Pulmonary artery endothelial cell (primary cell): ENCODE measurements at places on chromosomes 6 and 20. TPM values are rescaled to one million over a fixed set of nuclear protein-coding genes. Genes with fewer than 3 reads are reported as not detected.
A peak's percentile ranks its signal among the peaks of the same experiment; 100 is the strongest.

Gene SLC24A3
- total RNA-seq, result not detected in 2 replicates

Gene MICB
- 24.8 and 29.2 TPM in 2 replicates for total RNA-seq

Gene FAXC
- 0.07 and 0.18 TPM in 2 replicates for total RNA-seq

Gene TENT5A
- 6.9 and 7.5 TPM in 2 replicates for total RNA-seq

Gene ASXL1
- total RNA-seq, result 30.7 and 38.5 TPM in 2 replicates

Gene SH3BGRL2
- total RNA-seq, result 24.4 and 26.3 TPM in 2 replicates

Gene MAK
- total RNA-seq, result under 0.01 TPM in 1 of 2 replicates, not detected in the other

Gene ADAM33
- total RNA-seq, result 0.07 TPM in 1 of 2 replicates, not detected in the other

Gene TRIM40
- total RNA-seq, result not detected in 2 replicates

Gene TPBG
- total RNA-seq, result 9.0 and 11.4 TPM in 2 replicates

Gene GCNT2
- total RNA-seq, result 3.1 and 14.6 TPM in 2 replicates

Gene PROKR2
- not detected in 2 replicates for total RNA-seq

Gene GABRR1
- not detected in 2 replicates for total RNA-seq

DNA sequence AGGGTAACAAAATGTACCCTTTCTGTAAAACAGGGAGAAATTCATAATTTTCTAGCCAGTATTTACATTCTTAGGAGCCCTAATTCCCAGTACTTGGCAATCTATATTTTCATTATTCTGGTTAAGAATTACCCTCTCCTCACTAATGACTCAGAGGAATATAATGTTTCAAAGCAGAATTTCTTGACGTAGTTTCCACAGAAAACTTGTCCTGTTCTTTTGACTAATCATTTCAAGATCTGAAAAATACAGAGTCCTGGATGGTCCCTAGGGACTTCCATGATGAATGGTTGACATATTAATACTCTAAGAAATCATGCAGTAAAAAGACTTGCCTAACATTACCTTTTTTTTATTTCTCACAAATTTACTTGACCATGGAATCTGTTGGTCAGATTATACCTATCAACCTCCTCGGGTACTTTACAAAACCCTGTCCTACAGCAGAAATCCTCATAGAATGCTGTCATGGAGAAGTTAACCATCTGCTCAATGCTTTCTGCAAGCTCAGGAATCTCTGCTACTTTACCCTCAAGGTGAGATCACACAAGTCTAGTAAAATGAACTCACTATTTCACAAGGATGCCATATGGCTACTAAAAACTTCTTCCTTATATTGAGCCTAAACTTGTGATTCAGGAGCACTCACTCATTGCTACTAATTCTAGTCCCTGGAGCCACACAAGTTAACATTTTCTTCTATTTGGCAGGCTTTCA, 202.1 kb upstream of the CNR1 start:
- no peak for DNase-seq

DNA sequence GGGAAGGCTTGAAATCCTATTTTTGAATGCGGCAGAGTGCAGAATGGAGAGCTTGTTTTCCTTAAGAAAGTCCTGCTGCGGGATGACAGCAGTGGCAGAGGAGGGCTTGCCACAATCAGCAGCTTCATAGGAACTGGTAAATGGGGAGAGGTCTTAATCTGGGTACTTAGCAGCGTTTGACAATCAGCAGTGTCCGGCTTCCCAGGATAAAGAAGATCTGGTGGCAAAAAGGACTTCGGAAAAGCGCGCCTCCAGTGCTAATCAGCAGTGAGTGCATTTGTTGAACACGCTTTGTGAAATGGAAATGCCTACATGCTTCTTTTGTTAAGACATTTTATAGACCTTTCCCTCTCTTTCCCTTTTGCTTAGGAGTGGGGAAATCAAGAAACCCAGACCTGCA, 735.7 kb downstream of the QKI start:
- no peak for DNase-seq

DNA sequence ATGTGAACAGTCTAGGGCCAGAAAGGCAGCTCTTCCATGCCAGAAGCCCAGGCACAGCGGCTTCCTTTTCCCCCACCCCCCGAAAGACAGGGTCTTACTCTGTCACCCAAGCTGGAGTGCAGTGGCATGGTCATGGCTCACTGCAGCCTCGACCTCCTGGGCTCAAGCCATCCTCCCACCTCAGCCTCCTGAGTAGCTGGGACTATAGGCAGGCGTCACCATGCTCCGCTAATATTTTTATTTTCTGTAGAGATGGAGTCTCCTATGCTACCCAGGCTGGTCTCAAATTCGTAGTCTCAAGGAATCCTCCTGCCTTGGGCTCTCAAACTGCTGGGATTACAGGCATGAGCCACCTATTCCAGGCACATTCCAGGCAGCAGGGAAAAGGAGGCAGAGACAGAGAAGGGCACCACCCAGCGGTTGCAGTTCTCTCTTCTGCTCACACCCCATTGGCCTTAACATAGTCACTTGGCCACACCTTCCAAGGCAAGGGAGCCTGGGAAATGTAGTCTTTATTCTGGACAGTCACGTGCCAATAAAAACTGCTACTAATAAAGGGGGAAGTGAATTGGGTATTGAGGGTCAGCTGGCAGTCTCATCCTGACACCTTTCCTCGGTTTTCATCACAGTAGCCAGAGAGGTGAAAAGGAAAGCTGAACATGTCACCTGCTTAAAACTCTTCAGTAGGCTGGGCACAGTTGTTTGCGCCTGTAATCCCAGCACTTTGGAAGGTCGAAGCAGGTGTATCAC, 205.9 kb downstream of the ZMYND8 start:
- peak; percentile 24 for DNase-seq

DNA sequence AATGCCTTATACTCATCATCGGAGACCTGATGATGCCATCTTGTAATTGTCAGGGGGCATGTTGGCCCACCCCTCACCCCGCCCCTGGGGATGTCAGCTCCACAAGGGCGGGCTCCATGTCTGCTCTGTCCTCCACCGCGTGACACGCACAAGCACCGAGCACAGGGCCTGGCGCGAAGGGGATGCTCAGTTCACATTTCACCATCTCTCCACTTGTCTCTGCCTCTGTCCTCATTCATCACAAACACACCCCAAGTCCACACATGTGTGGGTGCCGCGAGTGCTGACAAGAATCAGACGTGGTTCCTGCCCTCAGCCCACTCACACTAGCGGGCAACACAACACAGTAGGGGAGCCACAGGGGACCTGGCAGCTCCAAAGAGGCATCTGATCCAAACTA, 151.2 kb upstream of the PTPN1 start:
- DNase-seq, result no peak

GRCh38 chr6:72248621-72249020, 362.3 kb downstream of the RIMS1 start:
- DNase-seq, result no peak

DNA sequence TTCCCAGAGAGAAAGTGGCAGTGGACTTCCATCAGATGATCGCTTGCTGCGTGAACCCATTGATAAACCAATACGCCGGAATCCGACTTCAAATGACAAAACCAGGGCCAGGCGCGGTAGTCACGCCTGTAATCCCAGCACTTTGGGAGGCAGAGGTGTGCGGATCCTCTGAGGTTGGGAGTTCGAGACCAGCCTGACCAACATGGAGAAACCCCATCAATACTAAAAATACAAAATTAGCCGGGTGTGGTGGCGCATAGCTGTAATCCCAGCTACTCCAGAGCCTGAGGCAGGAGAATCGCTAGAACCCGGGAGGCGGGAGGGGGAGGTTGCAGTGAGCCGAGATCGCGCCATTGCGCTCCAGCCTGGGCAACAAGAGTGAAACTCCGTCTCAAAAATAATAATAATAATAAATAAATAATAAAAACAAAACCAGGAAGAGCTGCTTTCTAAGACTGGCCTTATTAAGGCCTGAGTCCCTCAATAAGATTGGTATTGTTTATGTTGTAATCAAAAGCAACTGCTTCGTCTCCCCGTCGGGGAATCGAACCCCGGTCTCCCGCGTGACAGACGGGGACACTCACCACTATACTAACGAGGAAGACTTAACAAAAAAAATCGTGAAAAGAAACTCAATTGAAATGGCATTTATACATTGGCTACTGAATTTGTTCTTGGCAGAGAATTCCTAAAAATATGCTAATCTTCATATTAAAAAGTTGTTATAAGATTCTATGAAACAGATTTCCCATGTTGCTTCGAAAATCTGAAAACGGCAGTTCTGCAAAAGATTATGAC, 110.2 kb upstream of the ZNF184 start:
- DNase-seq, result peak; percentile 1

GRCh38 chr20:50704971-50705370, 13.6 kb upstream of the RIPOR3 start:
- no peak for DNase-seq

- no peak for DNase-seq
These were observed 29.1 kb upstream of the LMBRD1 start for GRCh38 chr6:69825904-69826303.

DNA sequence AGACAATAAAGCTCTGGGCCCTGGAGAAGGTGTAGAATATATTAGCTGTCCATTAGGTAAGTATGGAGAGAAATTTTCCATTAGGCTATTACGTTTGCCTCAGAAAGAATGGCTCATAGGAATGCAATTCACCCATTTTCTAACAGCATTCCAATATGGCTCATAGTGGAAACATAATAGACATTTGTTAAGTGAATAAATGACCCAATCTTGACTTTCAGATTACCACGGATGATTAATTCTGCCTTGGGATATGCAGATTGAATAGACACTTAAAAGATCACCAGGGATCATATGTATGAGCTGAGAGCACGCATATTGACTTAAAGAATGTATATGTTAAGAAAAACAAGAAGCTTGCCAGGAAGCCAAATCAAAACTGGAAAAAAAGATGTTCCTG, 209.1 kb upstream of the CDYL start:
- no peak for DNase-seq

DNA sequence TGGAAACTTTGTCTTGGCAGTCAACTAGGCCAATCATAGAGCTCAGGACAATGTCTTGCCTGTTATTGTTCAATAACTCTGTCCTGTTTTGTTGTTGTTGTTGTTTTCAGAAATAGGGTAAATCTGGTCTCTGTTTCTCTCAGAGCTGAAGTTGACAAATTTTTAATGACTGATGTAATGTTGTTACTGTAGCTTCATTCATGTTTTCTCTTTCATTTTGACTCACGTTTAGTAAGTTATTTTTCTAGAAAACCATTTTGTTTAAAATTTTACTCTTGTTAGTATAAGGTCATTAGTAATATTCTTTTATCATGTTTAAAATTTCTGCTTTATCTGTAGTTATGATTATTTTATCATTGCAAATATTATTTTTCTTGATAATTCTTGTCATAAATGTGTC, 51.6 kb upstream of the GRIK2 start:
- DNase-seq, result no peak

DNA sequence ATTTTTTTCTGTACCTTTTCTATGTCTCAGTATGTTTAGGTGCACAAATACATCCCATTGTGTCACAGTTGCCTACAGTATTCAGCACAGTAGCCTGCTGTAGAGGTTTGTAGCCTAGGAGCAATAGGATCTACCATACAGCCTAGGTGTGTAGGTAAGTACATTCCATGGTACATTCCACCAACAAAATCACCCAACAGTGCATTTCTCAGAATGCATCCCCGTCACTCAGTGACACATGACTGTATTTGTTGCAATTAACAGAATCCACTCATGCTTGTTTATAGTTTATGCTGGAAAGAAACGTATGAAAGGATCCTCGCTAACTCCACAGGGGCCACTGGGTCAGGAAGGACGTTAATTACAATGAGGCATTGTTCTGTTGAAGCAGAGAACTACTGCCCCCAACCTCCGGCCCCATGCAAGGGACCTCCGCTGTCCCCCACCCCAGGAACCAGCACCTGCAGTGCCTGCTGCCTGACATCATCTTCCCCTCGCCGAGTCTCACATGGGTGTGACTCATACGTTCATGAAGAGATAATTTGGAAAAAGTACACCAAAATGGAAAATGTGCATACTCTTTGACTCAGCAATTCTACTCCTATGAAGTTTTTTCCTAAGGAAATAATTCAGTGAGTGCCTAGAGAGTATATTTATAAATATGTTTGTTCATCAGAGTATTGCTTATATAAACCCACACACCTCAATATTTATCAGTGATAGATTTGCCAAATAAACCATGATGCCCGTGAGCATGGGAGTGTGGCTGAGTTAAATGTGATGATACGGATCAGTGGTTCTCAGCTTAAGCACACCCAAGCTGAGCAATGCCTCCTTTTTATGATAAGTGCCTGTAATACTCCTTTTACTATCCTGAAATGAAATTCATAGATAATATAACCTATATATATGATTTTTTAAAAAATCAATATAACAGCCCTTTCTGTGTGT, 156.4 kb upstream of the ECI2 start:
- peak; percentile 67 for DNase-seq

DNA sequence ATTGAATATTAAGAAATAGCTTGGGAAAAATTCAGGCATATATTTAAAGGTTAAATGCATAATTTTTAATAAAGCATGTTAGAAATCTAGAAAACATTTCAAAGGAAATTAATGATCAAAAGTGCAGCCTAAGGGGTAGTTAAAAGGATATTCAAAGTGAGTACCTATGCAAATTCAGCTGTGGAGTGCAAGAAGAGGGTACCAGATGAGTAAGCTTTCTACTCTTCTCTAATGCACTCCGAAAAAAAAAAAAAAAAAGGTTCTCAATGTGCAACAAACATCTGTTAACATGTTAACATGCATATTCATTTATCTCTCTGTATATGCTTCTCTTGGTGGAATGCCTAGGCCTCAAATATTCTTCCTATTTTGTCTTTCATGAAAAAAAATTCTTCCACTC, 32.0 kb upstream of the KATNA1 start:
- no peak for DNase-seq

DNA sequence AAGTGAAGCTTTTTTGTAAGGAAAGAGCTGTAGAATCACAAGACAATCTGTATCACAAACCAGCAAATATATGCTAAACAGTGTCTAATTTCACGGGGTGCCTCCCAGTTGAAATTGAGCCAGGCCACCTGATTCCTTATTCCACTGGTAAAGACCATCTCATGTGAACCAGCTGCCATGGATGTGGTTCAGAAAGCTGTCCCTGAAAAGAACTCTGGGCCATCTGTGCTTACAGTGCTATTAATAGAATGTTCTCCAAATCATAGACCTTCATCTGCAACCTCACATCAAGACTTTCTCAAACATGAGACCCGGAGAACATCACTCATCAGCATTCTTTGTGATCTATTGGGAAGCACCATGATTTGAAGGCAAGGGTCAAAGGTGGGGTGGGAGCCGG, 89.7 kb downstream of the FBXO5 start:
- DNase-seq, result no peak

DNA sequence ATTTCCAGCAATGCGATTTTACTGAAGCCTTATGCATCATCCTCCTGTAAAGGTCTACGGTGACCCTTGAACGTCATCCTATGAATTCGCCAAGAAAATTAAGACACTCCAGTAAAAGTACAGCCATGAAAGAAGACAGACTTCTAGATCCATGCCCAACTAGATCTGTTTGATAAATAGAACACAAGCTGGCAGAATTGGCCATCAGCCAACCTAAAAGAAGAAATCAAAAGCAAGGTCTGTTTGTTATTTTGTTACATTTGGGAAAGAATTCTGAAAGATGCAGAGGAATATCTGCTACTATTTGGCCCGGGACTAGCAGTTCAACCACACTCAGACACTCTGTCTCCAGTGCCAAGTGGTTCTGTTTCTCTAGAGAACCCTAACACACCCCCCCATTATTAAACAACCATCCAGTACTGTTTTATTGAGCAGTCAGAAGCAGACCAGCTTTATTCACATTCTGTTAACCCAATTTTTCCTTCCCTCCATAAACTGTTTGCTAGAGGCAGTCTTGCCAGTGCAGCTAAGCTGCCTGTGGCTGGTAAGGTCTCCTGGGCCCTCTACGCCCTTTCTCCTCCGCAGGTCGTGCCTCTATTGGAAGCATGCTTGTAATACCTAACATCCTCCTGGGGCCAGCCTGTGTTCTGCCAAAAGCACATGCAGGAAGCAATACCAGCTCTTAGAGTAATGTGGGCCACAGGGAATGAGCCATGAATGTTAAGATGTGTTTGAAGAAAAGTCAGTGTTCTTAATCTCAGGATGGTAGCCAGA, 30.7 kb downstream of the LY86 start:
- DNase-seq, result no peak

GRCh38 chr6:95093154-95093553, 484.2 kb upstream of the MANEA start:
- no peak for DNase-seq
